Liver (tissue), 10 donors: ENCODE measurements at places on chromosomes 5 and 9. TPM values are rescaled to one million over a fixed set of nuclear protein-coding genes. Genes with fewer than 3 reads are reported as not detected.

C9 gene
- total RNA-seq, result 128 TPM

FOXD4 gene
- 0.17 TPM for total RNA-seq

ARID3C gene
- 2.6 TPM for total RNA-seq

CRAT gene
- 33.8 TPM for total RNA-seq

IQGAP2 gene
- total RNA-seq, result 205 TPM

RANBP17 gene
- total RNA-seq, result 9.2 TPM

PCDHGB2 gene
- 0.47 TPM for total RNA-seq

TOR4A gene
- 5.1 TPM for total RNA-seq

GRAMD2B gene
- 24.1 TPM for total RNA-seq

C1QTNF2 gene
- total RNA-seq, result 0.37 TPM

AK6 gene
- 17.7 TPM for total RNA-seq

HTR4 gene
- total RNA-seq, result 1.8 TPM

GZMA gene
- total RNA-seq, result 2.4 TPM

SUSD1 gene
- total RNA-seq, result 19.0 TPM

S1PR3 gene
- 2.9 TPM for total RNA-seq

FAXDC2 gene
- 73.0 TPM for total RNA-seq

HK3 gene
- total RNA-seq, result 25.5 TPM

MEGF9 gene
- 19.8 TPM for total RNA-seq

IL4 gene
- total RNA-seq, result not detected

SH3GL2 gene
- total RNA-seq, result 0.08 TPM

PRR7 gene
- total RNA-seq, result 0.37 TPM

DNA sequence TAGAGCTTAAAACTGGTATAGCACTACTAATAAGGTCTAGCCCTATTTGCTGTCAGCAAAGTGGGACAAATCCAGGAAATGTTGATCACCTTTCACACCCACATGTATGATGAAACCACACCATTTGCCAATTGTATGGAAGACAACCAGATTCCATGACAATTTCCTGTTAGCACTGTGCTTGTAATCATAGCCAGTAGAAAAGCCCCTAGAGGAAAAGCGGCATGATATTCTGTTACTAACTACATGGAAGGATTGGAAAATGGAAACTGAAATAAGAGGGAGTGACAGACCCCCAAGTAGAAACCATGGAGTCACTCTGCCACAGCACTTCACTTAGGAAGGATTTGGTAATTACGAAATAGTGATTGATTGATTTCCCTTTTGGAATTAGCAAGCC, 923 bp downstream of the SPATA6L start:
- no peaks in the 10 kb centered on the region for H3K27me3 ChIP-seq
- peaks cover 2% of the 10 kb centered on the region for H3K4me1 ChIP-seq
- DNase-seq, result no peak
- peak overlapping the region; percentile 94 for H3K27ac ChIP-seq

GRCh38 chr9:2059274-2059929, 44.3 kb downstream of the SMARCA2 start:
- H3K4me1 ChIP-seq, result no peaks in the 10 kb centered on the region
- no peak for DNase-seq
- H3K27me3 ChIP-seq, result no peaks in the 10 kb centered on the region
- no peak overlapping the region for H3K27ac ChIP-seq
- H3K4me3 ChIP-seq, result no peak overlapping the region

GRCh38 chr5:179623906-179624741, 653 bp upstream of the HNRNPH1 start:
- DNase-seq, result no peak
- H3K27ac ChIP-seq, result peak overlapping the region; percentile 98
- H3K36me3 ChIP-seq, result peaks cover 20% of the 10 kb centered on the region
- H3K27me3 ChIP-seq, result no peaks in the 10 kb centered on the region
- peaks cover 34% of the 10 kb centered on the region for H3K4me1 ChIP-seq

GRCh38 chr5:58317808-58318207, 142.1 kb downstream of the PLK2 start:
- no peak overlapping the region for H3K27ac ChIP-seq
- no peaks in the 10 kb centered on the region for H3K4me1 ChIP-seq
- no peaks in the 10 kb centered on the region for H3K36me3 ChIP-seq
- no peak overlapping the region for H3K4me3 ChIP-seq
- H3K27me3 ChIP-seq, result no peaks in the 10 kb centered on the region

- H3K4me3 ChIP-seq, result no peak overlapping the region
- DNase-seq, result no peak
- H3K36me3 ChIP-seq, result no peaks in the 10 kb centered on the region
- no peaks in the 10 kb centered on the region for H3K27me3 ChIP-seq
- H3K4me1 ChIP-seq, result no peaks in the 10 kb centered on the region
Measured at GRCh38 chr5:175047048-175047447, 322.7 kb downstream of the MSX2 start.

GRCh38 chr5:54320256-54320655, 9.9 kb upstream of the ARL15 start:
- H3K4me3 ChIP-seq, result no peak overlapping the region
- H3K27ac ChIP-seq, result no peak overlapping the region
- DNase-seq, result no peak
- peaks cover under 1% of the 10 kb centered on the region for H3K4me1 ChIP-seq
- H3K27me3 ChIP-seq, result no peaks in the 10 kb centered on the region

- H3K27me3 ChIP-seq, result no peaks in the 10 kb centered on the region
- H3K4me3 ChIP-seq, result no peak overlapping the region
- H3K4me1 ChIP-seq, result no peaks in the 10 kb centered on the region
- no peak overlapping the region for H3K27ac ChIP-seq
- no peak for DNase-seq
- no peaks in the 10 kb centered on the region for H3K36me3 ChIP-seq
Measured at GRCh38 chr5:61651195-61651594, 319.1 kb downstream of the ZSWIM6 start.

GRCh38 chr9:112493393-112494137, 6.9 kb downstream of the KIAA1958 start:
- H3K4me3 ChIP-seq, result no peak overlapping the region
- H3K4me1 ChIP-seq, result peaks cover 3% of the 10 kb centered on the region
- no peak for DNase-seq
- H3K36me3 ChIP-seq, result no peaks in the 10 kb centered on the region
- H3K27ac ChIP-seq, result no peak overlapping the region

- no peak for DNase-seq
- H3K27ac ChIP-seq, result no peak overlapping the region
- no peaks in the 10 kb centered on the region for H3K36me3 ChIP-seq
- no peaks in the 10 kb centered on the region for H3K4me1 ChIP-seq
- no peaks in the 10 kb centered on the region for H3K27me3 ChIP-seq
Measured at GRCh38 chr5:102922799-102923477, 167.8 kb downstream of the PAM start.

GRCh38 chr5:32445831-32446614, 1.5 kb upstream of the ZFR start:
- H3K27me3 ChIP-seq, result no peaks in the 10 kb centered on the region
- DNase-seq, result no peak
- H3K27ac ChIP-seq, result no peak overlapping the region
- no peaks in the 10 kb centered on the region for H3K36me3 ChIP-seq
- H3K4me3 ChIP-seq, result no peak overlapping the region

- H3K27me3 ChIP-seq, result no peaks in the 10 kb centered on the region
- peaks cover 12% of the 10 kb centered on the region for H3K4me1 ChIP-seq
- peaks cover 22% of the 10 kb centered on the region for H3K36me3 ChIP-seq
- no peak for DNase-seq
Measured at GRCh38 chr5:1330847-1331831, 13.8 kb downstream of the CLPTM1L start.

DNA sequence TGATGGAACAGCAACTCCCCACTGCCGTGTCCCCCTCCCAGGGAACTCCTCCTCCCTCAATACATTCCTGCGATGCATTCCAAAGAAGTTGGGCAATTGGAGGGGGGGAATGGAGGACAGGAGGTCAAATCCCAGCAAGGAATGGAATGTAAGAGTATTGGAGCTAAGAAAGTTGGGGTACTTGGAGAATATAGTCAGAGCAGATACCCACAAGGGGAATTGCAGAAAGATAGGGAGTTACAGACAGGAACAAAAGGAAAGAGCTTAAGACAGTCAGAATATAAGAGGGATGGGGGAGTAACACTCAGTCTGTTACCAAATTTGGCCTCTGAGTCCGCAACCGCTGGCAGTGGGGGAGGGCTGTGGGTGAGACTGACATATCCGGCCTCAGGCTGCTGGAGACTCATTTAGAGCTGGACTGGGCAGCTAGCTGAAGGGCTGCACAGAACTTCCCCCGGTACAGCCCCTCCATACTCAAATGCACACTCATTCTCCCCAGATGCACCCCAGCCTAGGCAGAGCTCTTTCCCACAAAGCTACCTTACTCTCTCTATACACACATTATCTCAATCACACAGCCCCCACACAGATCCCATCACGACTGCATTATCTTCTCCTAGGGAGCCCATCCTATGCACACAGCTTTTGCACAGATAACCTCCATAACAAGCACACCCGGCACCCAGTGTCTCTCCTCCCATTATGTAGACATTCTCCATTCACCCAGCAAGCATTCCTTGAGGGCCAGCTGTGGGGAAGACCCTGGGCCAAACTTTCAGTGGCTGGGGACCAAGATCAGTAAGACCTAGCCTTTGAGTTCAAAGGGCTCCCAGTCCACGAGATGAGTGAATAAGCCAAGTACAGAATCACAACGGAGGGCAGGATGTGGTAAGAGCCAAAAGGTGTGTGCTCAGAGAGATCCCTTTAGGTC, 3.7 kb downstream of the TLN1 start:
- no peaks in the 10 kb centered on the region for H3K27me3 ChIP-seq
- peak; percentile 57 for DNase-seq
- H3K4me1 ChIP-seq, result peaks cover 55% of the 10 kb centered on the region
- H3K4me3 ChIP-seq, result peak overlapping the region; percentile 3

DNA sequence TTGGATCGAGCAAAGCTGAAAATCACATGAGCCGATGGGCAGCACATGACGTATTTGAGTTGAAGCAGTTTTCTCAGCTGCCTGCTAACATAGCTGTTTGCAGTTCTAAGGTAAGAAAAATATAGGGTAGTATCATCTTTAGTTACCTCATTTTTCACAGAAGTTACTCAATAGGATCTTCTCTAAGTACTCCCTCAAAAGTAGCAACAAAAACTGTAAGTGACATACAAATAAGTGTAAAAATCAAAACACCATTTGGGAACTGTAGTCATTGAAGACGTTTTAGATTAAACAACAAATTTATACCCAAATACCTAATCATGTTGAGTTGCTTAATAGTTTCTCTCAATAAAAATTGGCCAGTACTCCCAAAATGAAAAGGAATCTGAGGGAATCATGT, 102.6 kb downstream of the ERCC6L2 start:
- H3K36me3 ChIP-seq, result peaks cover 3% of the 10 kb centered on the region
- H3K27me3 ChIP-seq, result no peaks in the 10 kb centered on the region
- H3K27ac ChIP-seq, result no peak overlapping the region
- H3K4me3 ChIP-seq, result no peak overlapping the region

GRCh38 chr9:89745601-89746376, 141.0 kb downstream of the GADD45G start:
- H3K36me3 ChIP-seq, result no peaks in the 10 kb centered on the region
- no peak overlapping the region for H3K27ac ChIP-seq
- H3K4me3 ChIP-seq, result no peak overlapping the region
- no peaks in the 10 kb centered on the region for H3K4me1 ChIP-seq
- no peak for DNase-seq
- H3K27me3 ChIP-seq, result no peaks in the 10 kb centered on the region

GRCh38 chr5:109705596-109705995, 15.9 kb downstream of the MAN2A1 start:
- H3K4me1 ChIP-seq, result peaks cover 18% of the 10 kb centered on the region
- no peak overlapping the region for H3K27ac ChIP-seq
- H3K36me3 ChIP-seq, result no peaks in the 10 kb centered on the region
- H3K27me3 ChIP-seq, result no peaks in the 10 kb centered on the region
- no peak for DNase-seq

- peak overlapping the region; percentile 98 for H3K27ac ChIP-seq
- DNase-seq, result peak; percentile 43
- H3K4me3 ChIP-seq, result peak overlapping the region; percentile 59
- no peaks in the 10 kb centered on the region for H3K36me3 ChIP-seq
- peaks cover 12% of the 10 kb centered on the region for H3K4me1 ChIP-seq
Measured at GRCh38 chr5:36242534-36243485, 1.1 kb upstream of the NADK2 start.

DNA sequence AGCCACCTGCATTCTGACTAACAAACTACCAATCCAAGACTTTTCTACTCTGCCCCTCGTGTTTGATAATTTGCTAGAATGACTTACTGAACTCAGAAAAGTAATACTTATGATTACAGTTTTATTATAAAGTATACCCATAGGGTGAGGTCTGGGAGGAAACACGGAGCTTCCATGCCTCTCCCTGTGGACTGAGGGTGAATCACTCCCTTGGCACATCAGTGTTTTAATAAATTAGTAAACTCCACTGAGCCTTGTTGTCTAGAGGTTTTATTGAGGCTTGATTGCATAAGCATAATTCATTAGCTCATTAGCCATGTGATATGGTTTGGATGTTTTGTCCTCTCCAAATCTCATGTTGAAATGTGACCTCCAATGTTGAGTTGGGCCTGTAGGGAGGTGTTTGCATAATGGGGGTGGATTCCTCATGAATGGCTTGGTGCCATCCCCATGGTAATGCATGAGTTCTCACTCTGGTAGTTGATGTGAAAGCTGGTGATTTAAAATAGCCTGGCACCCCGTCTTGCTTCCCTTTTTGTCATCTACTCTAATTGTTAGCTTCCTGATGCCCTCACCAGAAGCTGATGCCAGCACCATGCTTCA, 233.6 kb upstream of the TRPC7 start:
- H3K4me1 ChIP-seq, result no peaks in the 10 kb centered on the region
- no peak overlapping the region for H3K27ac ChIP-seq
- no peaks in the 10 kb centered on the region for H3K36me3 ChIP-seq
- no peak overlapping the region for H3K4me3 ChIP-seq

DNA sequence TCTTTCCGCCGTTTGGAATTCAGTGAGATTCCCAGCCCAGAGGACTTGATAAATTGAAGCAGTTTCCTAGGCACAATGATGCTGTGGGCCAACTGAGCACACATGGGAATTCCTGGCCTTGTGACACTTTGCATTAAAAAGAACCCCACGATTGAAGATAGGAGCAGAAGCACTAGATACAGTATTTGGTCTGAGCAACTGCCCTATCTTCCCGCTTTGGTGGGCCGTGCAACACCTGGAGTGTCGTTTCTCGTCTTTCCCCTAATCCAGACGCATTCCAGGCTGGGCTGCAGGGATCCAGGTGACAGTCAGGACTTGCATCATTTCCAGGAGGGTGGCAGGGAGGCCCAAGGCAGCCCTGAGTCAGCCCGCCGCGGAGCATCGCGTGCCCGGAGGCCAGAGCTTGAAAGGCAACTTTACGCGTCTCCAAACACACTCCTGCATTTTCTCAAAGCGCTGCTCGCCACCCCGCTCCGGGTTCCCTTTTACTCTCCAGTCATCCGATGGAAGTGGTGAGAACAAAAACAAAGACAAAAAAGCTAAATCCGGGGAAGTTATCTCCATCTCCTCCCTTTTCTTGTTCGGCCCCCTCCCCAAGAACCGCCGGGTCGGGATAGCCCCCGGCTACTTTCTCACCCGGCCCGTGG, 753 bp upstream of the STC2 start:
- peaks cover 24% of the 10 kb centered on the region for H3K4me1 ChIP-seq
- H3K4me3 ChIP-seq, result no peak overlapping the region
- no peaks in the 10 kb centered on the region for H3K36me3 ChIP-seq
- H3K27me3 ChIP-seq, result peaks cover 13% of the 10 kb centered on the region
- DNase-seq, result no peak

- no peak overlapping the region for H3K4me3 ChIP-seq
- H3K27ac ChIP-seq, result no peak overlapping the region
Measured at GRCh38 chr9:33619666-33620404, 95.8 kb downstream of the ANKRD18B start.

GRCh38 chr9:124353811-124354274, 61.4 kb downstream of the PSMB7 start:
- no peak overlapping the region for H3K27ac ChIP-seq
- H3K36me3 ChIP-seq, result peaks cover 23% of the 10 kb centered on the region
- H3K27me3 ChIP-seq, result no peaks in the 10 kb centered on the region
- DNase-seq, result no peak
- H3K4me1 ChIP-seq, result peaks cover 15% of the 10 kb centered on the region

GRCh38 chr9:70613024-70613768, 198.7 kb upstream of the KLF9 start:
- H3K27me3 ChIP-seq, result no peaks in the 10 kb centered on the region
- H3K4me3 ChIP-seq, result no peak overlapping the region
- no peaks in the 10 kb centered on the region for H3K36me3 ChIP-seq
- no peak overlapping the region for H3K27ac ChIP-seq
- DNase-seq, result no peak
- no peaks in the 10 kb centered on the region for H3K4me1 ChIP-seq
